ENCODE measurements at places on chromosomes 6 and 20.
A peak's percentile ranks its signal among the peaks of the same experiment; 100 is the strongest.

DNA sequence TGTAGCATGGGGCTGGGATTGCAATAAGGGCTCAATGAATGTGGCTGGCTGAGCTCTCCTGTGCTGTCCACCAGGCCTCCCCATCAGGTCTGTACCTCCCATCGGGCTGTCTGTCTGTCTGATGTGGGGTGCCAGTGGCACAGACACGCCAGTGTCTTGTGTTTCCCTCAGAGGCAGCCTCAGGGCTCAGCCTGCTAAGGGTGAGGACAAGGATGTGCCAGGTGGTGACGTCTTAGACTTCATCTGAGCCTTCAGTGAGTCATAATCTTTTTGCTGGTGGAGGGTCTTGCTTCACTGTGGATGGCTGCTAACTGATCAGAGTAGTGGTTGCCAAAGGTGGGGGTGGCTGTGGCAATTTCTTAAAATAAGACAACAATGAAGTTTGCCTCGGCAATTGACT is 194.7 kb downstream of the NRN1 start:
- DNase-seq, result no peak

DNA sequence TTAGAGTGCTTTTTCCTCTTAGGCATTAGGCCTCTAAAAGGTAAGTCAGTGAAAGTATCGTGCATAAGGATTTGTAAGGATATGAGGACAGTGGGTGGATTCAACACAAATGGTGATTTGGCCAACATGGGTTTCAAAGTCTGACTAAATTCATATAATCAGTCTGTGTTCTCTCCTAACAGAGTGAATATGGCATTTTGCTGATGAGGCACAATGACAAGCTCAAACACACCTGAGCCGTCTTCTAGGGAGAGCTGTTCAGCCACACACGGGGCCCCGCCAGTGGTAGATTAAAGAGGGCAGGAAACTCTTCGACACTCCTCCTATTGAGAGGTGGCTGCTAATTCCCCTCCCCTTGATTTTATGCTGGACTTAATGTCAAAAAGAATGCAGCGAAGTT is 59.5 kb upstream of the PROKR2 start:
- DNase-seq, result no peak

DNA sequence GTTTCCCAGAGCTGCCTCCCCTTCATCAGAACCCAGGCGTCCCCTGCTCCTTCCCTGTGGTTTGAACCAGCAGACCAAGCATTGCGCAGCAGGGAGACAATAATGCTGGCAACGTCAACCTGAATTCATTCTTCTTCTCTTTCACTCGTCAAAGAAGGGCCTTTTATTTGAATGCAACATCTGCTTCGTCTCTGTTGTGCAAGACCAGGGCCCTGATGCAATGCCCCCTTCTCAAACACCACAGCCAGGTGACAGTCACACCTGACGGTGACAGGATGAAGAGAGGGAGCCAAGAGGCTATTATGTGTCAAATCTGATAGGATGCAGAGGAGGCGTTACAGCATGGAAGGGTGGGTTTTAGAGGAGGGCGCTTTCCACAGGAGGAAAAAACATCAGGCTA is 8.0 kb downstream of the INSM1 start:
- DNase-seq, result peak; percentile 42

DNA sequence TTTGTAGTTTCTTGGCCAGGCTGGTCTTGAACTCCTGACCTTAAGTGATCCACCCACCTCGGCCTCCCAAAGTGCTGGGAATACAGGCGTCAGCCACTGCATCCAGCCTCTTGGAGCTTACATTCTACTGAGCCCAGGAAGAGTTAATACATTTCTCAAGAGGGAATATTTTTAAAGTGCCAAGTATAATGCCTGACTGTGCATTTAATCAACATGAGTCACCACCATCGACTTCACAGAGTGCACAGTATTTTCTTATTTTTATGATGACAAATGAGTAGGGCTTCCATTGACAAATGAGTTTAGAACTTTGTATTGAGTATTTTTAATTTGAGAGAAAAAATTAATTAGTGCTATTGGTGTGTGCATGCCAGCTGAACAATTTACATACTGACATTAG is 72.2 kb downstream of the SASH1 start:
- DNase-seq, result no peak

GRCh38 chr6:15384901-15385300 is 139.0 kb downstream of the JARID2 start:
- no peak for DNase-seq

GRCh38 chr6:26428206-26428605 is 12.1 kb upstream of the BTN3A3 start:
- DNase-seq, result no peak

- no peak for DNase-seq
Measured at GRCh38 chr6:154888421-154889295, 106.5 kb upstream of the TIAM2 start.

Data from HL-60 (cell line).